NCI-H1930 (cell line): ENCODE measurements at places on chromosomes 4 and X.

DNA sequence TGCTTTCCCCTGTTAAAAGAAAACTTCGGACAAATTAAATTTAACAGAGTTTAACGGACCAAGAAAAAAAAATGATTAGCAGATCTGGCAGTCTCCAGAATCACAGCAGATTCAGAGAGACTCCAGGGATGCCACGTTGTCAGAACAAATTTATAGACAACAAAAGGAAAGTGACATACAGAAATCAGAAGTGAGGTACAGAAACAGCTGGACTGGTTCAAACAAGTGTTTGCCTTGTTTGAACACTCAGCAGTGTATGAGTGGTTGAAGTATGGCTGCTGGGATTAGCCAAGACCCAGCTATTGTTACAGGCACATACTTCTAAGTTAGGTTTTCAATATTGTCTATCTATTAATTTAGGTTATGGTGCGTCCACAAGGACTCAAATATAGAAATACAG, 19.1 kb downstream of the PIR start:
- DNase-seq: no peak

- no peak for DNase-seq
These were observed 2.9 kb downstream of the ARHGAP4 start for GRCh38 chrX:153922932-153923857.

DNA sequence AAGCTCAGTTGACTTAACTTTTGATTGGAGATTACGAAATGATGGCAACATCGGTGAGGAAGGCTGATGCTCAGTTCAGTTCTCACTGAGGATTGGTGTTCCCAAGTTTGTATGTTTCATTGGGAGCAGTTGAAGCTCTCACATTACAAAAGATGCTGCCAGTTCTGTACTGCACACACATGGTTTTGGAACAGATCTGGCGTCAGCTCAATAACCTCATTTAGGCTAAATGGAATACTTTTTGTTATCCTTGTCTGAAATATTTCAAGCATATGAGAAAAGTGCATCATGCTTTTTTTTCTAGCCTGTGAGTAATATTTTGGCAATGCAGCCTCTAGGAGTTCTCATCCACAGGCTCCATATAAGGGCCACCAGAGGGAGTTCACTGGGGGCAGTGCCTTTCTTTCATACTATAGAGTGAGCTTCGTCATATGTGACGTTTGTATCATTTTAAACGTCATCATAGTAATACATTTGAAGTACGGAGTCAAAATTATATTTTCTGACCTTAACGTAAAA, 4.1 kb downstream of the ENPEP start:
- DNase-seq: no peak

GRCh38 chrX:136656361-136656964, 8.5 kb downstream of the CD40LG start:
- DNase-seq: no peak

- no peak for DNase-seq
These were observed 373.0 kb downstream of the MID1IP1 start for GRCh38 chrX:39174241-39174771.

DNA sequence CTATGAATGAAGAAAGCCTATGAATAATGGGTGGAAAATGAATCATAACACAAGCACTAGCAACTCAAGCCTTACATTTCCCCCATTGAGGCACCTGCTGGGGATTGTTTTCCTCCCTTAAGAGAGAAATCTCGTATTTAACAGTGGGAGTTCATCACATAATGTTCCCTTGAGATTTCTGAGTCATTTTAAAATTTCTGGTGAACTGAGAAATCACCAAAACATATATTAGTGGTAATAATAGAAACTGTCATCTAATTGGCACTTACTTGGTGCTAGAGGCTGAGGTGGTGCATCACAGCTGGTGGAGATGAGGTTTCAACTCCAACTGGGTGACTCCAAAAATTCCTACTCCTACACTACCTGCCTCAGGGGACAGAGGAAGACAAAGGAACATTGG, 561.3 kb upstream of the LCORL start:
- no peak for DNase-seq

- DNase-seq: no peak
These were observed 9.7 kb upstream of the TREX2 start for GRCh38 chrX:153455571-153455970.

DNA sequence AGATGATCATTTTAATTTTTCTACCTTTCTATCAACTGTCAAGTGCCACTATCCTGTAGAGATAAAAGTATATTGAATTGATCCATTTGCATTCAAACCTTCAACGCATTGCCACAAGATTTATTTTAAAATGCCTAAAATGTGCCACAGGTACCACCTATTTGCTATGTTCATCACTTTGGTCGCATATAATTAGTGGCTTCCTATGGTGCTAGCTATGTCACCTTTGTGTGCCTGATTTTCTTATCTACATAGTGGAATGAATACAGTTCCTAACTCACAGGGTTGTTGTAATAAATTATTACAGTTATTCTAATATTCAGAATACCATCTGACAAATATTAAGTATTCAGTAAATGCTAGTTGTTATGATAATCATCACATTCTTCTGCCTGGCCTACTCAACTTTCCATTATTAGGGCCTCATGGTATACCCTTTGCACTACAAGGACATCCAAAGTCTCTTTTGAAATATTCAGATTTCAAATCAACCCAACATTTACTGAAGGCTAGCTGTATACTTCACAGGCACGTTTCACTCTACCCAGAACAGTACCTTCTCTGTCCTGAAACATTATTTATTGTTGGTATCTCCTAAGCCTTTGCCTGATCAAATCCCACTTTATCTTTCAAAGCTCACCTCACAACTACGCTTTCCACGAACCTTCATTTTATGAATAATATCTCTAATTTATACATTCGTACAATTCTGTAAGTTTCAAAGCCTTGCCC, 62.4 kb downstream of the ANXA10 start:
- no peak for DNase-seq

DNA sequence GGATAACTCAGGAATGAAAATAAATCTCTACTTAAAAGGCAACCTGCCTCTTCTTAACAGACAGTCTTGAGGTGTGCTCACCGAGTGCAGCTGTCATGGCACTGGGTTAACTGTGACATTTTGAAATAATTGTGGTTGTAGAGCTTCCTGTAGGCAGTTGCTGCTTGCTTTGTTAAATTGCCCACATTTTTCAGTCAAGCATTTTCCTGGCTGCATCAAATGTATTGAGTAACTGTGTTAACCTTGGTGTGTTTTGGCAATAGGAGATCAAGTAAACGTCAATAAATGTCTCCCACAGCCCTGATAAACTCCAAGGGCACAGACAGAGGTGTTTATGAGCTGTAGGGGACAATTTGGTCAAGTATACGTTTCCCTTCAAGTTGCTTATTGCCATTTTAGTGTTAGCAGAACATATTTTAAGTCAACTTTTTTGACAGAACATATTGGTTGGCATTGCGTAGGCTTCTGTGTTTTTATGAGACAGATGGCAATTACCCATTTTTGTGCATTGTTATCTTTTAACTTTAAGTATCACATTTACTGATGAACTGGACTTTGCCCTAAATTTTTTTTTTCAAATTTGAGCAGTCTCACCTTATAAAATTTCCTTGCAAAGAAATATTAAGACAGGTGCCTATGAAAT, 527.4 kb downstream of the C4orf33 start:
- no peak for DNase-seq
